Daoy (cell line): ENCODE measurements at places on chromosomes 5 and 9. TPM values are rescaled to one million over a fixed set of nuclear protein-coding genes. Genes with fewer than 3 reads are reported as not detected.

Gene LCN15
- not detected in 2 replicates for total RNA-seq

Gene PHF24
- 0.11 TPM in 1 of 2 replicates, not detected in the other for total RNA-seq

Gene AHRR
- total RNA-seq, result 15.3 and 26.0 TPM in 2 replicates

Gene MELK
- 102 and 126 TPM in 2 replicates for total RNA-seq
